ENCODE measurements at places on chromosomes 1 and 21. TPM values are rescaled to one million over a fixed set of nuclear protein-coding genes. Genes with fewer than 3 reads are reported as not detected.

ITGB3BP gene
- 15.6 TPM for total RNA-seq

AIRE gene
- not detected for total RNA-seq

STMN1 gene
- total RNA-seq: 152 TPM

PRDM16 gene
- total RNA-seq: 19.0 TPM

RNU1-2 gene
- 1,620 TPM for total RNA-seq

OR4F29 gene
- not detected for total RNA-seq

HORMAD1 gene
- total RNA-seq: not detected

ZFP69 gene
- total RNA-seq: 4.5 TPM

FCRL1 gene
- not detected for total RNA-seq

KCNN3 gene
- total RNA-seq: 1.8 TPM

HSF2BP gene
- 3.5 TPM for total RNA-seq

DDAH1 gene
- total RNA-seq: 93.0 TPM

EXO1 gene
- total RNA-seq: 11.5 TPM

BTBD19 gene
- total RNA-seq: 43.4 TPM

TFF3 gene
- total RNA-seq: not detected

SRGAP2C gene
- 38.8 TPM for total RNA-seq

NASP gene
- total RNA-seq: 38.9 TPM

HSD3B2 gene
- not detected for total RNA-seq

CADM3 gene
- total RNA-seq: 0.22 TPM

SEMA6C gene
- 9.2 TPM for total RNA-seq

SLC25A34 gene
- 0.90 TPM for total RNA-seq

ACKR1 gene
- not detected for total RNA-seq

FCGR3A gene
- not detected for total RNA-seq

All from chondrocyte (in vitro differentiated cells).